HepG2 (cell line): ENCODE measurements at places on chromosomes 4 and X.

- no peak for DNase-seq
Observed at GRCh38 chr4:54281054-54281766, 52.1 kb downstream of the PDGFRA start.

DNA sequence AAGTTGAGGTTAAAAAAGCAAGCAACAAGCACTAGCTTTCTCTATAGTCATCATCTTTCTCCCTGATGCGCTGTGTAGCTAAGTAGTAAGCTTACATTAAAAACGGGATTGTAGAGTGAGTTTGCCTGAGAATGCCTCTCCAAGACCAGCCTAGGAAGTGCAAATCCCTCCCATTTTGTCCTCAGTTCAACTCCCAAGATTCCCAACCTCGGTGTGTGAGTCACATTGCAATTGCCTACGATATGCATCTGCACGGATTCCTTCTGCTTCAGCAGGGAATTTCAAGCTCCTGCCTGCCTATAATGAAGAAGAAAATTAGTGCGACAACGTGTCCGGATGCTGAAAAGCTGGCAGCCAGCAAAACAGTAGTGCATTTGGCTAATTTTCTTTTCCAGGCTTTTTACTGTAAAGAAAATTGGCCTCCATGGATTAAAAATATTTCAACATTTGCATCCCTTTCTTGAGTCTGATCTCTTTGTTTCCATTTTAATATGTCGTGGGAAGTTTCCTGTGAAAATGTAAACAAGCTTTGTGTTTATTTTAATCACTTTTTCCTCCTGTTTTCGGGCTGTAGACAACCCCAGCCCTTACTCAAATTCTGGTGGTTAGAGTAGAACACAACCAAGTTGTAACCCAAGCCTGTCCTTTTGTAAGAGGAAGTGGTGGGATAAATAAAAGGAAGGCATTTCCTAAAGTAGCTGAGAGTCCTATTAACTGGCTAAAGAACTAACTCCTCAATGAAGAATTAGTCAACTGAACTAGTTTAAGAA, 58.4 kb upstream of the TET2 start:
- no peak for DNase-seq

GRCh38 chr4:139596034-139596683, 40.1 kb upstream of the SETD7 start:
- no peak for DNase-seq

GRCh38 chr4:61866378-61867030, 666.4 kb downstream of the ADGRL3 start:
- no peak for DNase-seq

DNA sequence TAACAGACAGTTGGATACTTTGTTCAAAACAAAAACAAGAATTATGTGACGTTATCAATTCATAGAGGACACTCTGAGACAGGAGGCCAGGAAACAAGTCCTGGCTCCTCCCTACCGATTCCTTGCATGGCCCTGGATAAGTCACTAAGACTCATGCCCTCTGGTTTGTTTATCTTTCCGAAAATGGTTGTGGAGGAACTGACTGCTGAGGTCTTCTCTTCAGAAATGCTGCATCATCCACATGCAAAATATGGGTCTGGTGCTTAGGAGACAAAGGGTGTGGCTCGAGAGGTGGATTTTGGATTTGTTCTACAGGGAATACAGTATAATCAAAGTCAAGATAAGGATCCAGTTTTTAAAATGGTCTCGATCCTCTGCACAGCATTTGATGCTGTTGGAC, 130.9 kb downstream of the RELL1 start:
- DNase-seq = no peak

GRCh38 chr4:111031001-111031579, 408.2 kb upstream of the PITX2 start:
- DNase-seq = no peak

GRCh38 chr4:143357161-143357845, 20.6 kb downstream of the GAB1 start:
- DNase-seq = no peak

DNA sequence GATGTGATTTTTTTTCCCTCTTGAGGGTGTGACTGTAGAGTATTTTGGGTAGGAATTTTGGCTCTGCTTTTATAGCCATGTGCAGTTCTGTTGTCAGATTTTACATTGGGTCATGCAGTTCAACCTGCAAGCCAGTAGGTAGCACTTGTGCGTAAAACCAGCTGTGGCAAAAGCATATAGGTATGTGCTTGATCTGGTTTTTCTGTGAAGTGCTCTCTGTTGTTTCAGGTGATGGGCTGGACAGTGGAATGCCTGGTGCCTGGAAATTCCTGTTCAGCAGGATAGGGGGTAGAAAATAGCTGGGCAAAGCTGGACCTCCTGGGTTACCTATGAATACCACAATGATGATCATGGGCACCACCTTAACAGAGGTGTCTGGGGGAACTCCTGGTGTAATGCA, 584.2 kb upstream of the PCDH10 start:
- DNase-seq = peak; percentile 1

DNA sequence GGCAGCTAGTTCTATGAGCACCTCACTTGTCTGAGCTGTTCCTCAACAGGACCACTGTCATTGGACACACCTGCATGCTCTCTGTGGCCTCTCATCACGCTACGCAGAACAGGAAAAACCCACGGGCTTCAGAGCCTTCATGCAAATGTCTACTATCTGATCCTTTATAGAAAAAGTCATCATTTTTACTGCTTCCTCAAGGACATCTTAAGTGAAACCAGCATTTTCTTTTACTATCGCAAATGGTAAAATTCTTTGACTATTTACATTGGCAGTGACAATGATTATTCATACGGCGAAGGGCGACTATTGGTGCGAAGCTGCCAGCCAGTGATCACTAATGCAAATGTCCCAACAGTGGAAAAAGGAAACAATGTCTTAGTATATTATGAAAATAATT, 147.0 kb downstream of the AFAP1 start:
- no peak for DNase-seq

DNA sequence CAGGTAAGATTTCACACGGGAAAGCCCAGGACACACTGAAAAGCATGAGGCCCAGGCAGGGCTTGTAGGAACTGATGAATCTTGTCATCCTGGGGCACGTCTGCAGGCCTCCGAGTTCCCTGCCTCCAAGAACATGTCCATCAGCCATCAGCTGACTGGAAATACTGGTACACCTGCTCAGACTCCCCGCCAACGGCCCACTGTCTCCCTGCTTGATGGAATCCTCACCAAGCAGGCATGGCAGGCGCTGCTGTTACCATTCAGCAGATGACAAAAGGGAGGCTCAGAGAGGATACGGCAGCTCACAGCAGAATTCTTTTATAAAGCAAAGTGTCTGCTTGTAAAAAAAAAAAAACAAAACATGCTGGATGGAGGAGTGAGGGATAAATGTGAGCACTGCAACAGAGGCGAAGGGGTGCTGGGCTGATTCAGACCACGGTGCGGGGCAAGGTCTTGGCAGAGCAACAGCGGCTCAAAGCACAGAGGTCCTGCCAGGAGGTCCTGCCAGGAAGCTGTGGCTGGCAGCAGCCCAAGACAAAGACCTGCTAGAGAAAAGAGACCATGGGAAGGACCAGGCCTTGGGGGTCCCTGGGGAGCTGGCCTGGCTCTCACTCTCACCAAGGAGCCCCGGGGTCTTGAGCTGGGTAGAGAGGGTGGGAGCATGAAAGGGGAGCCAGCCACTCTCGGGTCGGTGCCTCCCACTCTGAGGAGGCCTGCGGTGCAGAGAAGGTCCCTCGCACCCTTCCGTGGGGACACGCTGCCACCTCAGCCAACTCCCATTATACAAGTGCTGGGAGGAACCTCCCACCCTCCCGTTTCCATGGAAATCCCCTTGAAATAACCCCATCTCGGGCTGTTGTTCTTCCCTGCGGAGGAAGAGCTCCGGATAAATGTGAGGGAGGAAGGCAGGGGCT, 25.6 kb downstream of the PPP2R2C start:
- DNase-seq = no peak

GRCh38 chr4:86608757-86609375, 14.8 kb downstream of the PTPN13 start:
- DNase-seq = no peak

DNA sequence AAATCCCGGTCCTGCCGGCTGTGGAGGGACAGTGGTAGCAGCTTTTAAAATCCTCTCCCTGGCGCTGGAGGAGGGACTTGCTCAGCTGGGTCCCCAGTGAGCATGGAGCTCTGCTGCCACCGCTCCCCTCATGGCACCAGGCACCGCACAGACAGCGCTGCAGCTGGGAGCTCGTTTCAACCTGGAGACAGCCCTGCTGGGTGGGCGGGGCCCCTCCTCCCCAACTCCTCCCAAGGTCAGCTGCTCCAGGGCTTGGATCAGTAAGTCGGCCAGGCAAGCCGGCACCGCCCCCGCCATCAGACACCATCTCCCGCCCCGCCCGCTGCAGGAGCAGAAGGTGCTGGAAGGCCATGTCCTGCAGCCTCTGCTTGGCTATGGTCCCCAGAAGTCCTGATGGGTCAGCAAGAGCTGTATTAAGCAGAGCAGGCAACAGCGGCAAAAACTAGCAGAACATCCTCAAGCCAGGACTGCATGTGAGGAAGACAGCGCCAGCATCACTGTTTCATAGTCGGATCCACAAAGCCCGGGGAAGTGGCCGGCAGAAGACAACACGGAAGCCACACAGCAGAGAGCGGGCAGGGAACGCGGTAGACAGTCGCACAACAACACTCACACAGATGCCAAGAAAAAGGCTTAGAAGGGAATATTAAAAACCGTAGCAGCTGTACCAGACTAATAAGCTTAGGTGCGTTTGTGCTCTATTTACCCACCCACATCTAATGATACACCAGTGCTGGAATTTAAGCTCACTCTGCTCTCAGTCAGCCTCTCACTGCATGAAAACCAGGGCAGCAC, 16.2 kb downstream of the ZFYVE28 start:
- DNase-seq = peak; percentile 73

GRCh38 chrX:140065961-140066662, 100.8 kb upstream of the CXorf66 start:
- no peak for DNase-seq

DNA sequence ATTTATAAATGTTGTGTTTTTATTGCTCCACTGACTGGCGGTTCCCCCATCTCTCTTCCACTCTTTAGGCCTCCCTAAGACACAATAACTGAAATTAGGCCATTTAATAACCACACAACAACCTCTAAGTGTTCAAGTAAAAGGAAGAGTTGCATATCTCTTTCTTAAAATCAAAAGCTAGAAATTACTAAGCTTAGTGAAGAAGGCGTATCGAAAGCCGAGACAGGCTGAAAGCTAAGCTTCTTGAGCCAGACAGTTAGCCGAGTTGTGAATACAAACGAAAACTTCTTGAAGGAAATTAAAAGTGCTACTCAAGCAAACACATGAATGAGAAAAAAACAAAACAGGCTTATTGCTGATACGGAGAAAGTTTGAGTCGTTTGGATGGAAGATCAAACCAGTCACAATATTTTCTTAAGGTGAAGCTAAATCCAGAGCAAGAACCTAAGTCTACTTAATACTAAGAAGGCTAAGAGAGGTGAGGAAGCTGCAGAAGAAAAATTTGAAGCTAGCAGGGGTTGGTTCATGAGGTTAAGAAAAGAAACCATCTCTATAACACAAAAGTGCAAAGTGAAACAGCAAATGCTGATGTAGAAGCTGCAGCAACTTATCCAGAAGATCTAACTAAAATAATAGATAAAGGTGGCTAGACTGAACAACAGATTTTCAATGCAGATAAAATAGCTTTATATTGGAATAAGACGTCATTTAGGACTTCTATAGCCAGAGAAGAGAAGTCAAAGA, 194.0 kb upstream of the TTC29 start:
- no peak for DNase-seq

DNA sequence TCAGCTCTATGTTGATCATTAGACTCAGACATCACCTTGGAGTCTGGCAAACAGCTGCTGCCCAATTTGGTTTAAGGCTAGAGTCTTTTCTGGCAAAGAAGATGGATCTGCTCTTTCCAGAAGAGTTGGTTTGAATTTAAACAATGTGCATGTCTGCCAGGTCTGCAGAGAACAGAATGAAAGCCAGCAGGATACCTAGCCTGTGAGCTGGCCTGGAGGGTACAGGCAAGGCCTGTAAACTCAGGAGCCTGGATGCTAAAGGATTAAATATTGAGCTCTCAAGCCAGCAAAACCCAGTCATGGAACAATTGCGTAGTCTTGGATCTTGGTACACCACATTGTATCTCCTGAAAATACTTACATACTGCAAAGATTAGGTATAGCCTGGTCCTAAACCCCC, 15.6 kb upstream of the PDLIM3 start:
- no peak for DNase-seq
